CD4-positive, alpha-beta T cell treated with Interleukin-1 beta for 1 hour (primary cell): ENCODE measurements at places on chromosomes 1 and 21.

- DNase-seq, result no peak
Observed at GRCh38 chr1:207565546-207566468, 69.8 kb downstream of the CR1 start.

- no peak for DNase-seq
Observed at GRCh38 chr1:57506941-57507340, 83.1 kb upstream of the DAB1 start.

DNA sequence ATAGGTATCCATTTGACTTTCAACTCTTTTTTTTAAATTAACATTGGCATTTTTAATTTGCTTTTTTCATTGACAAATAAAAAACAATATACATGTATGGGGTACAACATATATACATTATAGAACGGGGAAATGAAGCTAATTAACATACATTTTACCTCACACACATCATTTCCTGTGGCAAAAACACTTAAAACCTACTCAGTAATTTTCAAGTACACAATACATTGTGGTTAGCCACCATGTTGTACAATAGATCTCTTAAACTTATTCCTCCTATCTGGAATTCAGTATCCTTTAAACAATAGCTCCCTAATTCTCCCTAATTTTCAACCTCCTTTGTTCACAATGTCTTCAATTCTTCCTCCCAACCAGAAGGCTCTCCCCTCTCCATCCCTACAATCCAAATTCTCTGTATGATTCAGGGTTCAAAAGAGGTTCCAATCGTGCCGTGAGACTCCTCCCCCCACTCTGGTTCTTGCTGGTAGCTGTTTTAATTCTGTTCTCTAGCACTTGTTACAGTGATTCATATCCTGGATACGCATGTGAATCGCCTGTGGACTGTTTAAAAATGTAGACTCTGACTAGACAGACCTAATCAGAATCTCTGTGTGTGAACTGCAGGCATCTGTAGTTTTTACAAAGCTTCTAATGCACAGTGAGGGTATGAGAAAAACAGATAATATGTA, 87.6 kb upstream of the DUSP10 start:
- peak; percentile 53 for DNase-seq

DNA sequence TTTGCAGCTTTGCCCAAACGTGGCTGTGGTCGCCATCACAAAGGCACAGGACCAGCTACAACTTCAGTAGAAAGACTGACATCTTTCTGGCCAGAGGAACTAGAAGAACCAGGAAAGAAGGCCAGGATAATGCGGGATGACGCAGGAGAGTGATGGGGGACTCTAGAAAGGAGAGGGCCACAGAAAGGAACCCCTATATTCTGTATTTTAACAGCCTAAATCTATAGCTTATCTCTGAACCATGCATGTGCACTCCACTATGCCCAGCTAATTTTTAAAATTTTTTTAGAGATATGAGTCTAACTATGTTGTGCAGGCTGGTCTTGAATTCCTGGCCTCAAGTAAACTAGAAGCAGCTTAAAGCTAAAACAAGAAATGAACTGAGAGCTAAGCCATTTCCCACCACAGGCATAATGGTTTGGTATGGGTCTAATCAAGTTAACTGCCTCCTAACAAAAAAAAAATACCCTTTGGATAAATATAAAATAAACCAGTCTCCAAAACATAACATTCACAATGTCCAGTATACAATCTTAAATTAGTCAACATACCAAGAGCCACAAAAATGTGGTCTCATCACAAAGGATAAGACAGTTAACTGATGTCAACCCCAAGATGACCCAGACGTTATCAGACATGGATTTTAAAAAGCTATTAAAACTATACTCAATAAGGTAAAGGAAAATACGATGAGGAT, 18.0 kb downstream of the LTN1 start:
- no peak for DNase-seq

DNA sequence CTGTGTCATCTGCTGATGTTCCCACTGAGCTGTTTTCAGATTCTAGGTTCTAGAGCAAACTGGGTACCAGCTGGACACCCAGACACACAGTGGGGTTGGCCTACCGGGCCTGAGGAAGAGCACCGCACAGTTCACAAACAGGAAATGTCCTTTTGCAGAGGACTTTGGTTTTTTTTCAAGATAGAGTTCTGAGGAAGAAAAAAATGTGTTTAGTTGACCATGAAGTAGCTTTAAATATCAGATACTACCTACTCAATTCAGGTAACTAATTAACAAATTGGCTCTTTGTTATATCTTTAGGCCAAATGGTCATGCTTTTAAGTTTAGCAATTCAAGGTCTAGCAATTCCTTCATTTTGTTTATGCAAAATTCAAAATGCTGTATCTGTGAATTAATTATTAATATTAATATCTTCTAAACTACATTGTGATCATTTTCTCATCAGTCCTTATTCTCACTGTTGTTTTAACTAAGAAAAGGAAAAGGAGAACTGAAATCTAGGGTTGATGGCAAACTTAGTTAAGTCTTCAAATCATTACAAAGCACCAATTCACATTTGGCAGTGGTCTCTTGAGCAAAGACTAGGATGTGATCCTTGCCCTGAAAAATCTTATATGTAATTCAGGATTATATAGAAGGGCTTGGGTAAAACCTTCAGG, 17.2 kb upstream of the NCF2 start:
- no peak for DNase-seq

GRCh38 chr1:203084588-203085527, 954 bp downstream of the MYOG start:
- no peak for DNase-seq

- no peak for DNase-seq
Observed at GRCh38 chr1:50949286-50949982, 10.6 kb downstream of the FAF1 start.

GRCh38 chr1:24786191-24786590, 40.9 kb downstream of the CLIC4 start:
- no peak for DNase-seq

- DNase-seq, result no peak
Observed at GRCh38 chr1:28050776-28051175, 37.6 kb downstream of the EYA3 start.

DNA sequence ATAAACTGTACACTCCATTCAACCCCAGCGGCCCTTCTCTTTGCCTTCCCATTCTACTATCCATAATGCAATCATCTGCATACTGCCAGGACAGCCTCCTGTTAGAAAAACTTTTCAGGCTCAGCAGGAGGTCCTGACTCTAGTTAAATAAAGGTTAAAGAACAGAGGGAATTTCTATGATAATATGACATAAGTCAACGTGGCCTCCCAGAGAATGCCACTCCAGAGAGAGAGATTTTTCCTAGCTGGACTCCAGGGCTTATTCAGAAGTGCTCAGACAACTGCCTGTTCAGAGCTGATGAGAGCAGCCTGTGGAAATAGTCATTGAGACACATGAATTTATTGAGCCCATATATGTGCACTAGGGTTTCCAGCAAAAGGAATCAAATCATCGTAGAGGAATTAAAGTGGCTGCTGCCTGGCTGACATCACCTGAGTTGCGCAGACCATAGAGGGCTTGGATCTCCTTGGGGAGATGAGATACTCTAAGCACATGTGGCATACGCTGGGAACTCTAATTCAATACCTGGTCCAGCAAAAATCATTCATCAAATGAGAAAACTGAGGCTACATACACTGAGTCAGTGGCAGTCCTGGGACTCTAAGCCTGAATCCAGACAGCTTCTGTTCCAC, 736.2 kb downstream of the PTPRU start:
- DNase-seq, result no peak

DNA sequence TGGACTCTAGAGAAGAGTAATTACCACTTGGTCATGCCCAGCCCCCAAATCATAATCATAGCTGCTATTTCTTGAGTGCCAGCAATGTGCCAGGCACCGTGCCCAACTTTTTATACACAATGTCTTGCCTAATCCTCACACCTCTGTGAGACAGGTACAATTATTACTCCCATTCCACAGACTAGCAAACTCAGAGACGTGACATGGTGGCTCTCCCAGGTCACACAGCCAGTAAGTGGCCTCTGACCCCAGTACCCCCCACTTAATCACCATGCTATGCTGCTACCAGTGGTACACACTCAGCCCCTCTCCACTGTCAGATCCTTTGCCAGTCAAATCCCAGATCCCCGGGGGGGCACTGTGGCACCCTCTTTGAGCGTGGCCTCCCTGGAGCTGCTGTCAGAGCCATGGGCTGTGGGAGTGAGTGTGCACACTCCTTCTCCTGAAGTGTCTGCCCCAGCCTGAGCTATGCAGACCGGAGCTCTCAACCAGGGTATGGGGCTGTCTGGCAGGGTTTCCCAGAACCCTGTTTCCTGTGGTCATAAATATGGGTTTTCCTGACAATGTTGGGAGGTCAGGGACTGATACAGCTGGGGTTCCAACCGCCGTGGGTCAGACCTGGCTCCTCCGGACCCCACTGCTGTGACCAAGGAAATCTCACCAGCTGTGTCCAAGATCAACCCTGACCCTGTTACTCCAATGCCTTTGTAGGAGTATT, 51.8 kb downstream of the LACTBL1 start:
- no peak for DNase-seq

DNA sequence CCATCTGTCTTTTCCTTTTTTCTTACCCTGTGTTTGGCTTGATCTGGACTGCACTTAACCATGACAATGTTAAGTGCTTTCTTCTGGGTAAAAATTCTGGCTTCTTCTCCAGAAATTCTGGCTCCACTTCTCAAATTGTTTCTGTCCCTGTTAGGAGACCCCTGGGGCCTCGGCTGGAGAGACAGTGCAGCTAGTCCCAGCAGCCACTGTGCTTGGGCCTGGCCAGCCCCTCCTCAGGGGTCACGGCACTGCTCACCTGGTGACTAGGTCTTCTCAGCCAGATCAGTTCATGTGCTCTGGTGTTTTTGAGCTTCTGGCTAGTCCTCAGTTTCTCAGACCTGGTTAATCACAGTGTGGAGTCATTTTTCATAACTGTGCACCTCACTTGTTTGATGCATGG, 72.4 kb downstream of the ADARB1 start:
- DNase-seq, result no peak

GRCh38 chr1:25198663-25199252, 33.5 kb downstream of the SYF2 start:
- no peak for DNase-seq

DNA sequence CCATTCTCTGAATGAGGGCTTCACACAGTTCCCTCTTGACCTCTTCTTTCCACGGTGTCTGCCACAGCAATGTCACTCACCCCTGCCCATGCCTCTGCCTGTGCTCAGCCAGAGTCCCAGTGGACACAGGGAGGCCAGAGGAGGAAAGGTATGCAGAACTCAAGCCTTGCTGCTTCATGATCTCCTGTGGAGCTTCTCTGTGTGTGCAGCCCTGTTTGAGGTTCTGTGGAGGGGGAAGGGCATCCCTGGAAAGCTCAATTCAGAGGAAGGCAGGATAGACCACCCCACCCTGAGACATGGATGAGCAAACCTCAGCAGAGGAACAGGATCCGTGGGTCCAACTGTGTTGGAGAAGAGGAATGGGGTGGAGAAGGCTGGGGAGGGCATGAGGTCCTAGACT, 2.0 kb downstream of the HCN3 start:
- no peak for DNase-seq

DNA sequence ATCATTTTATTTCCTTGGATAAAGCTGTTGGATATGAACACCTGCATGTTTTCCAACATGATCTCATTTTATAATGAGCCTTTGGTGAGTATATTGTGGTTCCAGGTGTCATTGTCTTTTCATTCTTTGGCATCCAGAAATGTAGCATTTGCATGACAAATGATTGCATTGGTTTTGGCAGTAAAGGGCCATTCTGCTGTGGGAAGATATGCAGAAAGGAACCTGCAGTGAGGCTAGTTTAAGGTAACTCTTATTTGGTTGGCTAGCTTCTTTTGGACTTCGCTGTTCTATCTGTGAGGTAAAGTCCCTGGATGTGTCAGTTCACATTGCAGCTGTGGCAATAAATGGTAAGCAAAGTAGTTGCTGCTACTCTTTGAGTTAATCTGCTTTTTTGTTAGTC, 343.0 kb downstream of the AMY1C start:
- no peak for DNase-seq

GRCh38 chr1:15523104-15524020, 653 bp downstream of the CASP9 start:
- DNase-seq, result no peak

DNA sequence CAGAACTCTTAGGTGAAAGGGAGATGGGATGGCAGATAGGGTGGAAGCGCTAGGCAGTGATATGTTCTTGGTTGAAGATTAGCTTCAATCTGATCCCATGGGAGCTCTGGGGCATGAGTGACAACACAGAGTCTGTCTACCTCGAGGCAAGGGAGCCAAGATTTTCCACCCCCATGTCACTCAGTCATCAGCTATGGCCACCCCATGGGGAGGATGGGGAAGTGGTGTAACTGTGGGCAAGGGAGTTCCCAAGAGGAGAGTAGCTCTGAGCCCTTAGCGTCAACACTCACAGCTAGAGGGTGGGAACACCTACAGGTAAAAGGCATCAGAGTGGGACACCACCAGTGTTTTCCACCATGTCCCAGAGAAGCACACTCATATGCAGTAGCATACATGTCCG, 30.3 kb upstream of the C1QA start:
- DNase-seq, result no peak

DNA sequence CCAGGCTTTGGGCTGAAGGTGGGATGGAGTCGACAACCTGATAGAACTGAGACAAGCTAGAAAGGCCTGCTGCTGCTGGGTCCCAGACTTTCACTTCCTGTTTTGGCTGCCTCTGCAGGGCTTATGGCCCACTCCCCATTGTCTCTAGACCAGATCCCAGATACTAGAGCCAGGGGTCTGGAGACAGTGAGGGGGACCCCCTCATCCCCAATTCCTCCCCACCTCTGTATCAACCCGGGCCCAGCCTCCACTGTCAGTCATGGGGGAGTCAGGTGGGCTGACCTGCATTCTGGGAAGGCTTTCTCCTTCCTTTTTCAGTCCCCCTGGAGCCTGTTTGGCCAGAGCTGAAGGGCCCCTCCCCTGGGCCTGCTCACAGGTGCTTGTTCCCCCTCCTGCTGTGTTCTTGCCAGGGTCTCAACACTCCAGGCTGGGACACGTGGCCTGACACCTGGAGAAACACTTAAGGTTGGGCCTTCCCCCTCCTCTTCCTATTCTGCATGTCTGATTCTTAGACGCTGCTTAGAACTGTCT, 18.0 kb upstream of the ETV3L start:
- peak; percentile 3 for DNase-seq

DNA sequence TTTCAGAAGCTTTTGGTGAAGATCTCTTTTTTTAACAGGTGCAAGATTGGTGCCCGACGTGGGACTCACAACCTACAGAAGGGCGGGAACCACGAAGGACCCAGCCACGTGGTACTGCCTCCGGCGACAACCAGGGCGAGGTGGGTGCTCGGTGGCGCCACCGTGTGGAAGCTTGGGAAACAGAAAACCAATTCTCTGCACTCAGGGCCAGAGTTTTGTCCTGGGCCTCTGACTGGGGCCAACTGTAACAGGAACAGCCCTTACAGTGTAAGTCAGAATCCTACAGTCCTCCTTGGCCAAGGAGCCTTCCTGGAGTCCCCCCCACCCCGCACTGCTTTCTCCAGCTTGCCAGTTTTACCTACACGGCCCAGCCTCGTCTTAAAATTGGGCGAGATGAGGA, 11.6 kb upstream of the S100A7A start:
- DNase-seq, result peak; percentile 54

- no peak for DNase-seq
Observed at GRCh38 chr1:244917073-244917670, 52.8 kb upstream of the HNRNPU start.

GRCh38 chr1:36342426-36343185, 19.2 kb upstream of the EVA1B start:
- peak; percentile 63 for DNase-seq

GRCh38 chr21:42565886-42566523, 52.4 kb downstream of the SLC37A1 start:
- DNase-seq, result no peak
